ENCODE measurements at places on chromosomes 3 and 15.
A peak's percentile ranks its signal among the peaks of the same experiment; 100 is the strongest.

- H3K36me3 ChIP-seq = peaks cover 6% of the 10 kb centered on the region
- no peaks in the 10 kb centered on the region for H3K27me3 ChIP-seq
- DNase-seq = peak; percentile 55
- H3K4me3 ChIP-seq = no peak overlapping the region
Observed at GRCh38 chr3:12175844-12176453, 17.2 kb upstream of the TIMP4 start.

DNA sequence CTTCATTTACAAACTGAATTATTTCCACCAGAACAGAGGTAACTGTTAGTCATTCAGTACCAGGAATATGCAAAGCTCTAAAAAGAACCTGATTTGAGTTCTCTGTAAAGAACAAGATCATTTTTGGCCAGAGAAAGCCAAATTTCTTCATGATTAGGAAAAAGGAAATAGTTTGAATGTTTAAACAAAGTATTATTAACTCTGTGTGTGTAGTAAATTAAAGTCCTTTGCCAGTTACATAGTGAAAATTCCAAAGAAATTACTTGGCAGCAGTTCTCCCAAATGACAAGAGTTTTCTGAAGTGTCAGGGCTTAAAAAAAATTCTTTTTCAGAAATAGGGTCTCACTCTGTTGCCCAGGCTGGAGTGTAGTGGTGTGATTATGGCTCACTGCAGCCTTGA is 24.5 kb downstream of the QTRT2 start:
- H3K4me1 ChIP-seq = no peaks in the 10 kb centered on the region
- H3K4me3 ChIP-seq = no peak overlapping the region
- H3K27ac ChIP-seq = no peak overlapping the region
- H3K27me3 ChIP-seq = no peaks in the 10 kb centered on the region
- DNase-seq = no peak

DNA sequence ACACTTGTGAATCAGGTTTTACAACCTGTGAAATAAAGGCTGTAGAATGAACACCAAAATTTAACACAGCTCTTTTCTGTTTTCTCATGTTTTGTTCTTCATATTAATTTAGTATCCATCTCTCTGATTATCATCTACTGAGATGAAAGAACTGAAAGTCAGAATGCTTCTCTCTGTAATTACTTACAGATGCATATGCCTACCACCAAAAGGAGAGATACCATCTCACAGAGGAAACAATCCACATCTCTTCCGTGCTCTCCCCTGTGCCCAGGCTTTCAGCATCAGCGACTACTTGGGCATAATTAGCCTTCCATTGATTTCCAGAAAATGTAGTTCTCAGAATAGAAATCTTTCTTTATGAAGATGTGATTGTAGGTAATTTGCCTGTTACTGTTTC is 741.4 kb downstream of the GRM7 start:
- DNase-seq = no peak
- H3K27me3 ChIP-seq = peaks cover 5% of the 10 kb centered on the region
- no peak overlapping the region for H3K4me3 ChIP-seq
- no peak overlapping the region for H3K27ac ChIP-seq
- H3K36me3 ChIP-seq = no peaks in the 10 kb centered on the region

- H3K4me3 ChIP-seq = no peak overlapping the region
- DNase-seq = no peak
- H3K36me3 ChIP-seq = peaks cover 4% of the 10 kb centered on the region
- H3K27ac ChIP-seq = no peak overlapping the region
Observed at GRCh38 chr3:171101982-171102641, 75.6 kb upstream of the SLC2A2 start.

DNA sequence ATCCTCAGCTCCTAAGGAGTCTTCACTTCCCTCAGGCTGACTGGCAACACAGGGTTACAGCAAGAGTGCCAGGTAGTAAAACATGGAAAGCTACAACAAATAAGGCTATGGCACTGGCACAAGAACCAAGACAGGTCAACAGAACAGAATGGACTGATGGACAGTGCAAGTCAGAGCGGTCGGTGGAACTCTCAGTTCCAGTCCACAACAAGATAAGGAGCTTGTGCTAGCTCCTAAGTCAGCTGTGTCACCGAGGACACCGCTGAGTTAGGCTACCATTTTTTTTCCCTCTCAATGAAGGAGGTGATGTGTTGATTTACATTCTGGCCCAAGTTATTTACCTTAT is 55.9 kb upstream of the LIMD1 start:
- H3K4me1 ChIP-seq = peaks cover 4% of the 10 kb centered on the region
- DNase-seq = no peak
- no peaks in the 10 kb centered on the region for H3K27me3 ChIP-seq
- H3K36me3 ChIP-seq = peaks cover 4% of the 10 kb centered on the region

DNA sequence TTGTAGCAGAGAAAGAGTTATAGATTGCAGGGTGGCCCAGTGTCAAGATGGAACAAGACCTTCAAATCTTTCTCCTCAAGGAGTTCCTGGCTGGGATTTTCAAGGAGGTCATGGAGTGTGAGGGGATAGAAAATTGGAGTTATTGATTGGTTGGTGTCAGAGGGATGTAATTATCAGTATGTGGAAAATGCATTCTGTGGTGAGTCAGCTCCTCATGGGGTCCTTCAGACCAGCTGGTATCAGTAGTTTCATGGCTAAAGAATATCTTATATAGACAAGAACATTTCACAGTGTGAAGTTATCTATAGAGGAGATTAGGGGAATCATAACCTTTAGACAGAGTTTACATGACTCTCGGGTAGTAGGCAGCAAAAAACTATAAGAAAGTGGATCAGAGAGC is 1114.0 kb upstream of the GBE1 start:
- no peaks in the 10 kb centered on the region for H3K36me3 ChIP-seq
- no peaks in the 10 kb centered on the region for H3K27me3 ChIP-seq
- H3K4me3 ChIP-seq = no peak overlapping the region
- H3K27ac ChIP-seq = no peak overlapping the region
- H3K4me1 ChIP-seq = no peaks in the 10 kb centered on the region
